ENCODE measurements at places on chromosomes 7 and 10.
A peak's percentile ranks its signal among the peaks of the same experiment; 100 is the strongest.

- no peak for DNase-seq
Measured at GRCh38 chr7:107701191-107701590, 40.6 kb downstream of the SLC26A4 start.

GRCh38 chr7:155647734-155648133 lies 3.3 kb downstream of the RBM33 start:
- DNase-seq: no peak

DNA sequence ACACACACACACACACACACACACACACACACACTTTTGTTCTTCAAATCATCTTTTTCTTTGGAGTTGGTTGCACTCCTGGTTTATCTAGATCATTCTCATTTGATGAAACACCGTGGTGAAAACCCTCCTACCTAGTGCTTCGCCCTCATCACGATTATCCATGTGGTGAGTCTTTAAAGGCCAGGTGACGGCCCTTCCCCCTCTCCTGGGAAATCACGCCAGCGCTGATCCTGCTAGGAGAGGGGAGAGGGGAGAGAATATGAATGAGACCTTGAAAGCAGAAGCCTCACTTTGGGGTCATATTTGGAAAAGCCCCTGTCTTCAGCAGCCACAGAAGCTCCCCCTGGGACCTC lies 103.9 kb upstream of the LRRC4 start:
- DNase-seq: no peak

- no peak for DNase-seq
Measured at GRCh38 chr10:98886686-98887085, 349.0 kb downstream of the HPSE2 start.

GRCh38 chr7:10739401-10739800 lies 234.3 kb upstream of the PHF14 start:
- DNase-seq: no peak

GRCh38 chr7:67453580-67454380 lies 457.1 kb downstream of the TYW1 start:
- no peak for DNase-seq

- DNase-seq: peak; percentile 3
Measured at GRCh38 chr10:33248638-33249037, 85.8 kb downstream of the NRP1 start.

GRCh38 chr7:1920266-1920681 lies 250.2 kb downstream of the ELFN1 start:
- peak; percentile 54 for DNase-seq

GRCh38 chr10:78973901-78974616 lies 94.7 kb upstream of the ZMIZ1 start:
- no peak for DNase-seq

DNA sequence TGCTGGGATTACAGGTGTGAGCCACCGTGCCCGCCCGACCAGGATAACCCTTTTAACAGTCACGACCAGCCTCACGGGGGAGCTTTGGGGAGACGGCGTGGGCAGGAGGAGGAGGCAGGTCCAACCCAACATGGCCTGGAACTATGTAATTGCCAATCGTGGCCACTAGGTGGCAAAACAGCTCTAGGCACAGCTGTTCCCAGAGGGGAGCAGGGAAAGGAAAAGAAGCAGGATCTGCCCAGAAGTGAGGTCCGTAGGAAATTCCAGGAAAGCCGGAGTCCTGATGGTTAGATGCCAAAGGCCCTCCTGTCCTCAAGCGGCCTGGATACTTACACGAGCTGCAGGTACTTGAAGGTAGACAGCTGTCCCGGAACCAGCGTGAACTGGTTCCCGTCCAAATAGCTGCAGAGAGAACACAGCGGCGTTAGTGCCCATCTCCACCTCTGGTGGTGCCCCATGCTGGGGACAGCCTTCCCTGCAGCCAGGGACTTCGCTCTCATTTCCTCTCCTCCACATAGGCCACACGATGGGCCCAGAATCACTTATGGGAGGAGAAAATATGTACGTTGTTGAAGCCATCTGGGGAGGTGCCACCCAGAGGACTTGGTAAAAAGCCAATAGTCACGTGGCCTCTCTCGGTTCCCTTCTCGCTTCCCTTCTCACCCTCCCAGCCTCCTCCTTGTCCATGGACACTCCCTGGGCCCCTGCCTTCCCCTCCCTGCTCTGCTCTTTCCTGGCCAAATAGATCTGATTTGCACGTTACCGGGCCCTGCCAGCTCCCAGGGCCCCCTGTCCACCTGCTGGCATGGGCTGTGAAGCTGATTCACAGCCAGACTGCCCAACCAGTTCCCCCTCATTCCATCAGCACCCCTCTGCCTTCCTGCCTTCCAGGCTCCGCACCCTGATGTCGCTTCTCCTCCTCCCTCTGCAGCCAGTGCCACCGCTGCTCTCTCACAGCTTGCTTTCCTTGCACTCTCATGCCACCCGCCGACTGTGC lies 148.1 kb downstream of the SLIT1 start:
- DNase-seq: peak; percentile 64

DNA sequence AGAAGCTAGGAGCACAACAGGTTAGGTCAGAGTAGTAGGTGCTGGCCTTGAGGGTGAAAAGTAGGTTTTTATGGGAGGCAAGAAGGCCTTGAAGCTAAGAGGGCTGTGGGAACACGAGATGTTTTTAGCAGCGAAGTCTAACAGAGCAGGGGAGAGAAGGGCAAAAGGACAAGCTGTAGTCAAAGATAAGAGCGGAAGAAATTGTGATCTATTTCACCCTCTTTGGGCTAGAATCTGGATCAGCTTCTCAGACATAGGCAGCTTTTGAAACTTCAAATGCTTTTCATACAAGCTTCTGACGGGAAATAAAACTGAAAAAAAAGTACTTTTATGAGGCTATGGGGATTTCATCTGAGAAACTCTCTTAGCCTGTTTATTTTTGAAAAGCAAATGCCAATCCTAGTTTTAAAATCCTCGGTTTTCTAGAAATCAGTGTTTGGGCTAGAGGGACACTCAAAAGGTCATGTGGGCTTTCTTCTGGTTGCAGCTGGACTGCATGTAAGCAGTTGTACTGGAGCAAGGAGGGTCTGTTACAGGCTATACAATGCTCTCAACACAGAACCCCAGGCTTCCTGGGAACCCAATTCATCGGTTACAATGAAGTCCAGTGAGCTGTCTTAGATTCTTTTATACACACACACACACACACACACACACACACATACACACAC lies 83.6 kb downstream of the RNF216 start:
- DNase-seq: no peak

DNA sequence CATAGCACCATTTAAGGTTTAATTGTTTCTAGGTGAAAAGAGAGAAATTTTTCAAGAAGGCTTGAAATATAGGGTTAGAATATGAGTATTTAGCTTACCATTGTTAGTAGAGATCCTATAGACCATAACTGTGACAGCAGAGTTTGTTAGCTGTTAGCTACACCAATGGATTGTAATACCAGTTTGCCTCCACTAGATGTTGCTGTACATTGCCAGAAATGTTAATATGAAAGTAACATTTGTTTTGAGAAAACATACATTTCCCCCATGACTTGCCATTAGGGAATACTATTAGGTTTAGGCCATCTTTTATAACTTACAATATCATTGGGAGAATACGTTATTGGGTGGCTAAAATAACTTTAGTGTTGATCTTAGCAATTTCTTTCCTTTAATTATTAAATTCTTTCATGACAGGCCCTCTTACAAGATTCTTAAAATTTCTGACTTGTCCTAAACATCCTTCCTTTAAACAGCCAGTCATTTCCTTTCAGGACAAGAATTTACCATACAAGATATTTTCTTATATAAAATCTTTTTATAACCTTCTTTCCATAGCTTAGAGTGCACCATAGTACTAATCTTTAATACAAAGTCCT lies 39.5 kb downstream of the ZNF117 start:
- peak; percentile 58 for DNase-seq

GRCh38 chr7:276230-276835 lies 13.6 kb upstream of the FOXL3 start:
- no peak for DNase-seq

GRCh38 chr10:67971311-67971710 lies 86.9 kb downstream of the SIRT1 start:
- no peak for DNase-seq

GRCh38 chr7:155729847-155730246 lies 82.4 kb downstream of the SHH start:
- no peak for DNase-seq

GRCh38 chr7:2312267-2312929 lies 1.8 kb downstream of the SNX8 start:
- no peak for DNase-seq

DNA sequence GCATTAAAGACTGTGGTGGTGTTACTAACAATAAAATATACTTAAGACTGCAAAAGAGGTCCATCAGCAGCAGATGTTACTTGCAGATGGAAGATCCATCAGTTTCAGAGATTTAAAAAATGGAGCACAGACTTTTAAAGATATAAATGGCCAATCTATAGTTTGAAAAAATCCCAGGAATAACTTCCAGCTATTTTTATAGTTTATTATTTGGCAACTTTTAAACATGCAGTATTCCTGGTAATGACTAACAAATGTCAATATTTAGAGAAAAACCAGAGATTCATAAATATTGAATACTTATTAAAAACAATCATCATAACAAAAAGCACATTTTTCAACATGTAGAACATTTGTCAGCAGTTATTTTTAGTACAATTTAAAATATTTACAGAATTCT lies 30.7 kb downstream of the RTKN2 start:
- DNase-seq: no peak

DNA sequence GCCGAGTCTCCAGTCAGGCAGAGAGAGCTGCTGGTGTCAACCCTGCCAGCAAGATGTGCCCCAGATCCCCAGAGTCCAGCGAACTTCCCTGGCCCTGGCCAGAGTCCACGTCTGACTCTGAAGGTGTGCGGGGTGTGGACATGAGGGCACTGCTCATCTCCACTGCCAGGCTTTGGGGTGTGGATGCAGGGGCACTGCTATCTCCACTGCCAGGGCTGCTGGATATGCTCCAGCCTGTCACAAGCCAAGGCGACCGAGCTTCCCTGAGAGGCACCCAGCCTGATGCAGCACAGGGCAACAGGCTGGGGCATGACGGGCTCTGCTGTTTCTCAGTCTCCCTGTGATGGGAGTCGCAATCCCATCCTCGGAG lies 596.8 kb downstream of the PTPRN2 start:
- DNase-seq: no peak

- DNase-seq: no peak
Measured at GRCh38 chr10:22103701-22104470, 100.4 kb upstream of the DNAJC1 start.

DNA sequence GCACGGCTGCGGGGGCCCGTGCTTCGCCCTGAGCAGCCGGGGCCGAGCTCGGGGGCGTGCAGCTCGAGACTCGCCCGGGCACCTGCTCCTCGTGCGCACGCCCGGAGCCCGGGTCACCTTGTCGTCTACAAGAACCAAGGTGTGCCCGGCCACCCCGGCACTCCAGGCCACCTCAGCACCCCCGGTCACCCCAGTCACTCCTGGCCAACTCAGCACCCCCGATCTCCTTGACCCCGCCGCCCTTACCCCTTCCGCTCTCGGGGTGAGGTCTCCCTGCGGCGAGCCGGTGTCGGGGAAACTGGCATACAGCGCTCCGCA lies 268 bp upstream of the IGFBP3 start:
- no peak for DNase-seq

GRCh38 chr7:128352153-128352537 lies 8.4 kb upstream of the RBM28 start:
- no peak for DNase-seq

DNA sequence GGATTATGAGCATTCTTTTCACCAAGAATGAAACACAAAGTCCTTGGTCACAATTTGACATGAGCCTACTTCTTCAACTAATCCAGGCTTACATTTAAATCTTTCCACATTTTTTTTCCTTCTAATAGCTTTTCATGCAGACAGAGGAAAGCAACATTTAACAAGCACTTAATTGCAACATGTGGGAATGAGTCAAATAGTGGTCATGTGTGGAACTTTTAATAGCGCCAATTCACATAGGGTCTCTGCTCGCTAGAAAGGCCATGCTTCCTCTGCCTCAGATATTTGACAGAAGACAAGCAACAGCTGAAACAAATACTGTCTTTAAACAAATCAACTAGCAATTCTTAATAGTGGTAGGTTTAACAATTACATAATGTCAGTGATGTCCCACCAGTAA lies 285.9 kb upstream of the ETV1 start:
- DNase-seq: no peak

- no peak for DNase-seq
Measured at GRCh38 chr7:20033621-20034400, 183.4 kb downstream of the MACC1 start.

GRCh38 chr7:154844955-154845354 lies 158.0 kb downstream of the PAXIP1 start:
- no peak for DNase-seq

DNA sequence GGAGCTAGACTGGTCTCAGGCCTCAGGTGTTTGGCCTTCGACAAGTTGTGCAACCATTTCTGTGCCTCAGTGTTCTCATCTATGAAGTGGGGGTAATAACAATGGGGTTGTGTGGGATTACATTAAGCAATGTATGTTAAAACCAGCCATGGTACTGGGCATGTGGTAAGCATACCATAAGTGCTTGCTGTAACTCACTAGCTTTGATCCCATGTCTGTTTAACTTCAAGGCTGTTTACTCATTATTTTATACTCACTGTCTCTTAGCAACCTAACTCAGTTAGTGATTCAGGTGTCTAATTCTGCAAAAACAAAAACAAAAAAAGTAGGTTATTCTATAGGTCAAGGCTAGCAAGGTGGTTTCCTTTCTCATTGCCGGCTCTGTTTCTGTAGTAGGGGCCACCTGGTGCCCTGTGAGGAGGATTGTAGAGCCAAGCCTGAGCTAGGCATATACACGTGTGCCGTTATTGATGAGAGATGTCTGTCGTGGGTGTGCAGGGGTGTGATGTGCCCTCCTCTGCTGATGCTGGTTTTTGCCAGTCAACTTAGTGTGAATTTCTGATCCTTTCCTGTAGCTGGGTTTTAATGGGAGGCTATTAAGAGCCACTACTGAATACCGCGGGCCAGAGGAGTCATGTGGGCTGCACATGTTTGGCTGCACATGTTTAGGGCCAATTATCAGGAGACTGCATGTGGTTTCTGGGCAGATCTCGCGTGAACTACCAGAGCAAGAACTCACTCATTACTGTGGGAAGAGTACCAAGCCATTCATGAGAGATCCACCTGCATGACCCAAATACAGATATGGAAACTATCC lies 56.2 kb downstream of the EEPD1 start:
- peak; percentile 42 for DNase-seq

DNA sequence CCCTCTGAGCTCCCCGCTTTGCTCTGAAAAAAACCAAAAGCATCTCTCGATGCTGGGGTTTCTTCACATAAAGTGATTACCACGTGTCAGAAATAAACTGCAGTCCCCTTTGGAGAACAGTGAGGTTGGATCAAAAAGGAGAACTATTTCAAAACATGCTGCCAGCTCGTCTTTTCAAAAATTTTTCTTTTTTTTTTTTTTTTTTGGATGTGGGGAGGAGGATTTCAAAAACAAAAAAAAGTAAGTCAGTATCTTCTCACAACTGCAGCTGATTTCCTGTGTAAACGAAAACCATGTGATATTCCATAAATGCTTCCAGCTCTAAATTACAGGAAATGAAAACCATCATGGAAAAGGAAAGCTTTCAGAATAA lies 155.0 kb upstream of the LYZL2 start:
- no peak for DNase-seq

- DNase-seq: no peak
Measured at GRCh38 chr7:56291-56913, 136.0 kb upstream of the FAM20C start.

- DNase-seq: no peak
Measured at GRCh38 chr7:4931943-4932342, 27.0 kb downstream of the MMD2 start.

Measured in CD4-positive, alpha-beta T cell treated with Interleukin-1 beta for 1 hour (primary cell).